ENCODE measurements at places on chromosomes 1 and 21.

DNA sequence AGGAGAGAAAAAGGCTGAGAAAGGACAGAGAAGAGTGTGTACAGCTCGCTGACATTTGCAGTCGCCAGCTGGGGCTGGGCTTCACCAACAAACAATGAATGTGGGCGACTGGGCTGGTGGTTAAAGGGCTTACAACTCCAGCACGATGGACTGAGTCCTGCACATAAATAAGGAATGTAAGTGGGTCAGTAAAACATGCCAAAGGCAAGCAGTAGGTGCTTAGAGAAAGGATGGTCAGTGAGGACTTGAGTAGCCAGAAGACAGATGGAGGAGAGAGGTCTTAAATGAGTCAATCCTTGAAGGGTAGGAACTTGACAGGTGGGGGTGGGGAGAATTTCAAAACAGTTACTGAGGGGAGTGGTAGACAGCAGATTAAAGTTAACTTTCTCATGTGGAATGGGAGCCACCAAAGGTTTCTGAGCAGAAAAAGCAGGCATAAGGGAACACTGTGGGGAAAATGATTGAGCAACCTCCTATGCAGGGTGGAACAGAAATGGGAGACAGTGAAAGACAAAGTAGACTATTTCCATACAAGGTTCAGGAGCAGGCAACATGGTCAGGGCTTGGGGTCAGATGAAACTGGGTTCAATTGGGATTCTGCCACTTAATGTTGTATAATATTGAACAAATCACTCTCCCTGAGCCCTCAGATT is 37.4 kb downstream of the GADD45A start:
- no peak for DNase-seq

- DNase-seq, result no peak
Measured at GRCh38 chr1:20390589-20391331, 95.2 kb downstream of the CAMK2N1 start.

DNA sequence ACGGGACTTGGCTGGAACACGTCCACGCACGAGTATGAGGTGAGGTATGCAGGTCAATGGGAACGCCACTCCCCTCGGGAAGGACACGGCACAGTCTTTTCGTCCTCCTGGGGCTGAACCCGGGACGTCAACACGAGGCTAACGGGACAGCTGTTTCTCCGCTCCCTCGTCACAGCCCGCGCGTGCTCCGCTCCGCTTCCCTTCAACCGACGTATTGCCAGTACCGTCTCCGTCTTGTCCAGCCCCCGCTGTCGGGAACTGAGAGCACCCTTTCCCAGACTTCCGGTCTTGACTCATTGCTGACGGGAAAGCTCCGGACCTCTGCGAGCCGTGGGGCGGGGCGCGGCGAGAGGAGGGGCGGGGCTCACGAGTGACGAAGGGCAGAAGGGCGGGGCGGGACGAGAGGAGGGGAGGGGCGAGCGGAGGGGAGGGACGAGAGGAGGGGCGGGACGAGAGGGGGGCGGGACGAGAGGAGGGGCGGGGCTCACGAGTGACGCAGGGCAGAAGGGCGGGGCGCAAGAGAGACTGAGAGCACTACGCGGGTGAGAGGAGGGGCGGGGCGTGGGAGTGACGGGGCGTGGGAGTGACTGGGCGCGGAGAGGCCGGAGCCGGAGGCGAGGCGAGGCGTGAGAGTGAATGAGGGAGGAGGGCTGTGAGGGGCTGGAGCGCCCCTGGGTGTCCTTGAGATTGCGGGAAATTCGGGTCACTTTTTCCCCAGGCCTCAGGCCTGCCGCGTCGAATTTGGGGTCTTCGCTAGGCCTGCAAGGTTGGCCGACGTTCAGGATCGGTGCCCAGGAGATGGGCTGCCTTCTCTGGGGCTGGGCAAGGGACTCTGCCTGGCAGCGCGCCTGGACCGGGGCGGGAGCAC is 22.2 kb upstream of the CFAP126 start:
- DNase-seq, result peak; percentile 85

DNA sequence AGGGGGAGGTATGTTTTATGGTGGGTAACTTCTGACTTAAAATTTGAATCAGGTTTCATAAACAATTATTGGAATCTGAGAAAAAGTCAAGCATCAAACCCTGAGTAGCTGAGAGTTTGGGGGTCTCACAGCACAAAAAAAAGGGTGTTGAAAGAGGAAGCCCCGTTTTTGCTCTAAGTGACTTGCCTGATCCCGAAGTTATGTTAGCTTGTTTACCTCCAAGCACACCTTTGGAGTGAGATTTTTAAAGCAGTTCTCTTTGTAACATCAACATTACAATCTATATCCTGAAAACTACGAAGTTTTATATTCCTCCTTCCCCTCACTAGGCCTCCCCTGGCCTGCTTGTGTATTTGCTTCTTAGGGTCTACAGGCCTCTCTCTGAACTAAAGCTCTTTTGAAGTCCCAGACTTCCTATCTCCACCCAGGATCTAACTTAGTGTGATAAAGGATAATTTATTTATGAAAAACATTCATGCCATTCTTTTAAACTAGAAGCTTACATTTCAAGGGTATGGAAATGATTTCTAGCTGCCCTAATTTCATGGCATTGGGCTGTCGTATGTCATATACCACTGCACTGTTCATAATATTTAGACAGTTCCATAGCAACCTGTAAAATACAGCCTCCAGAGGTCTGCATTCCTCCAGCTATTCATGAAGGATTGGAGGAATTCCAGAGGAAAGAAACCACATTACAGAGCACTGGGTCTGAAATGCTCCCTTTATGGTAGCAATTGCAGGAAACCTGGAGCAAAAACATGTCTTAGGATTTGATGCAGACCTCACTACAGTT is 36.1 kb upstream of the RGS1 start:
- DNase-seq, result no peak

DNA sequence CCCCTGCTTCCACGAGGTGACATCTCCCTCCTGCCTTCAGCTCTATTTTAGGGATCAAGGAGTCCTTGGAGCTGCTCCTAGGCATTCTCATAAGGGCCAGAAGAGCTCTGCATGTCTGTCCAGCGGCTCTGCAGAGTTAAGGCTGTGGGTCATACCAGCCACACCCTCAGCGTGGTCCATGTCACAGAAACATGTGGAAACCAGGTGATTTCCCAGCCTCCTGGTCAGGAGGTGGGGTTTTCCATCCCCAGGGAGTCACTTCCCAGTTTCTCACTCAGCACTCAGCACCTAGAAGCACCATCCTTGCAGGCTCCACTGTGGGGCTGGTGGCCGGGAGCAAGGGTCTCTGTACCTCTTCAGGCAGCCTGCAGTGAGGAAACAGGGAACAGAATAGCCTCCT is 1.4 kb upstream of the TNFRSF1B start:
- DNase-seq, result no peak

DNA sequence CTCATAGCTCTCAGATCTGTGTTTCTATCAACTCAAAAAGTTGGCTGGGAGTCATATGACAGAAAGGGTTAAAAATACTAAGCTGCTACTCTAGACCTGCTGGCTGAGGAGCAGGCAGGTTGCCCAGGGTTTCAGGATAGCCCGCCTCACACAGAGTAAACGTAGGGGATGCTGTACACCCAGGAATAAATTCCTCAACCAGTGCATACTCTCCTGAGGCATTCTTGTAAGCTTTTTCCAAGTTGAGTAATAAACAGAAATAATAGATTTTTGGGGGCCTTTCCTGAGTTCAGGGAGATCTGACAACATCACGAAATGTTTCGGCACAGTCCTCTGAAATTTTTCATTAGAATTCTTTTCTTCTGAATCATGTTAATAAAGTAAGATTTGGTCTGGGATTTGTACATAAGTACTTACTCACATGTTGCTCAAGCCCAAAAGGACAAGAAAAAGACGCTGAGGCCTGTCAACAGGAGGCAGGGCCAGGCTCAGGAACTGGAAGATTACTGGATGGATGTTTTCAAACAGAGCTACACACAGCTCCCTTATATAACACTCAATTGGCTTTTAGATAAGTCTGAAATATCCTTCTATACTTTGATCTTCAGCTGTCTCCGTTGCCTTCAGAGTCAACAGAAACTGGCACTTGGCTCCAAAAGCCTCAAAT is 41.0 kb downstream of the TGFBR3 start:
- no peak for DNase-seq

- DNase-seq, result no peak
Measured at GRCh38 chr1:27862671-27863537, 9.4 kb upstream of the THEMIS2 start.

DNA sequence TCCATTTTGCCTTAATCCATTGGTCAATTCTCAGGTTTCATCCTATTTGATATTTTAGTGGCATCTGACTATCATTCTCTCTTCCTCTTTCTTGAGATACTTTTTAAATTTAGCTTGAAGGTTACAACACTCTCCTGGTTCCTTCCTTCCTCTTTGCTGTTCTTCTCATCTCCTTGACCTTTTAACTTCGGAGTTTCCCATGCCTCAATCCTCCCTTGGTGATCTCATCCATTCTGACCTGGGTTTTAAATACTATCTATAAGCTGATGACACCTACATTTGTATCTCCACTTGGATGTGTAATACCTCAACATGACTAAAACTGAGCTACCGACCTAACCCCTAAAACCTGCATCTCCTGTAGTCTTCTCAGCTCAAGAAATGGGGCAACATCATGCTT is 4.8 kb upstream of the ZNF687 start:
- DNase-seq, result no peak

DNA sequence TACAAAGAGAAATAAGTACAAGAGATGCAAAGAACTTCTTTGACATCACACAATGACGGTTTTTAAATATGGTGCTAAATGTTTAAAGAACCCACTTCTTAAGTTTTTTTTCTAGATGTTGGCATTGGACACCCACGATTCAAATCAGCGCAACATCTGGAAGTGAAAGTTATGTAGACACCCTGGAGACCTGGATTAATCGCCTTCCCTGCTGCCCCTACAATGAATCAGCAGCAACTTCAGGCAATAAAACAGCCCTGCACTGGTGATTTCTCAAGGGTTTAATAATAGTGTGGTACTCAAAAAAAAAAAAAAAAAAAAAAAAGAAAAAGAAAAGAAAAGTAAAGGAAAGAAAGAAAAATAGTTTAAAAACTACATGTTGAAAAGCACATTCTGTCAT is 248.3 kb downstream of the NUF2 start:
- no peak for DNase-seq

GRCh38 chr1:34768856-34769255 is 9.3 kb downstream of the GJB4 start:
- DNase-seq, result no peak

DNA sequence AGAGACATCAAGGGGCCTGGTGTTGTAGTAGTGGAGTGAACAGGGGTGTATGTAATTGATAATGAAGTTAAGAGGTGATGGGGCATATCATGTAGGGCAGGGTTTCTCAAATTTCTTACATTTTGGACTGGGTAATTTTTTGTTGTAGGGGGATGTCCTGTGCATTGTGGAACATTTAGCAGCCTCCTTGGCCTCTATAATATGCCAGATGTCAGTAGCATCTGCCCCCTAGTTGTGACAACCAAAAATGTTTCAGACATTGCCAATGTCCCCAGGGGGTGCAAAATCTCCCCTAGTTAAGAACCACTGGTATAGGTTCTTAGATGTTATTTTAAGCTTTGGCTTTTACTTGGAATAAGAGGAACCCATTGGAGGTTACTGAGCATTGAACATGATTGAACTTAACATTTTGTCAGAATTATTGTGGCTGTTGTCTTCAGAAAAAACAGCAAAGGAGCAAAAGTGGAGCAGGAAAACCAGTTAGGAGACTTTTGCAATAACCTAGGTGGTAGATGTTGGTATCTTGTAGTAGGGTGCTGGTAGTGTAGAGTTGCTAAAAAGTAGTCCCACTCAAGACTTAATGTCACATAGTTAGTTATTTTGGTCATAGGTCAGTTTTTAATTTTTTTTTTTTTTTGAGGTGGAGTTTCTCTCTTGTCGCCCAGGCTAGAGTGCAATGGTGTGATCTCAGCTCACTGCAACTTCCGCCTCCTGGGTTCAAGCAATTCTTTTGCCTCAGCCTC is 6.2 kb downstream of the ZNF326 start:
- no peak for DNase-seq

DNA sequence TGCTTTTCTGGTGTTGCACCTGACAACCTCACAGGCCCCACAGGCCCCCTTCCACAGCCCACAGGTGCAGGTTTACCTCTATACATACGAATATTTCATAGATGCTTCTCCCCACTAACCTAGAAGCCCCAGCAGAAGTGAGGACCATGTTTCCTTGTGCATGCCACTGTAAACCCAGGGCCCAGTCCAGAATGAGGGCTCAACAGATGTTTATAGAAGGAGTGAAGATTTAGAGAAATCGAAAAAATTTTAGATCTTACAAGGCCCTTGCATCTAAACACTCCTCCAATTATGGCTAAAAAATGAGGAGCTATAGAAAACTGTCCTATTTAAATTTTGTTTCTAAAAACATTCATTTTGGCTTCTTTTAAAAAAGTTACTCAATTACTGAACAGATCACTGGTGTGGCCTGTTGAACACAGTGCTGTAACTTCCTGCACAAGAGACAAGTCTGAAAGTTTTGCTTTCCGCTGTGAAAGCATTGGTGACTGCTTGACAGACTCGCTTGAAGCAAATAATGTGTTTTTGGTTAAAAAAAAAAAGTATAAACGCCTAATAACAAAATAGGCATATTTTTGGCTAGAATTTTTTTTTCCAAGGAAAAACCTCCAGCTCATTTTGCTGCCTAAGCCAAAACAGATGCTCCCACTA is 1.2 kb downstream of the ABCB10 start:
- no peak for DNase-seq

DNA sequence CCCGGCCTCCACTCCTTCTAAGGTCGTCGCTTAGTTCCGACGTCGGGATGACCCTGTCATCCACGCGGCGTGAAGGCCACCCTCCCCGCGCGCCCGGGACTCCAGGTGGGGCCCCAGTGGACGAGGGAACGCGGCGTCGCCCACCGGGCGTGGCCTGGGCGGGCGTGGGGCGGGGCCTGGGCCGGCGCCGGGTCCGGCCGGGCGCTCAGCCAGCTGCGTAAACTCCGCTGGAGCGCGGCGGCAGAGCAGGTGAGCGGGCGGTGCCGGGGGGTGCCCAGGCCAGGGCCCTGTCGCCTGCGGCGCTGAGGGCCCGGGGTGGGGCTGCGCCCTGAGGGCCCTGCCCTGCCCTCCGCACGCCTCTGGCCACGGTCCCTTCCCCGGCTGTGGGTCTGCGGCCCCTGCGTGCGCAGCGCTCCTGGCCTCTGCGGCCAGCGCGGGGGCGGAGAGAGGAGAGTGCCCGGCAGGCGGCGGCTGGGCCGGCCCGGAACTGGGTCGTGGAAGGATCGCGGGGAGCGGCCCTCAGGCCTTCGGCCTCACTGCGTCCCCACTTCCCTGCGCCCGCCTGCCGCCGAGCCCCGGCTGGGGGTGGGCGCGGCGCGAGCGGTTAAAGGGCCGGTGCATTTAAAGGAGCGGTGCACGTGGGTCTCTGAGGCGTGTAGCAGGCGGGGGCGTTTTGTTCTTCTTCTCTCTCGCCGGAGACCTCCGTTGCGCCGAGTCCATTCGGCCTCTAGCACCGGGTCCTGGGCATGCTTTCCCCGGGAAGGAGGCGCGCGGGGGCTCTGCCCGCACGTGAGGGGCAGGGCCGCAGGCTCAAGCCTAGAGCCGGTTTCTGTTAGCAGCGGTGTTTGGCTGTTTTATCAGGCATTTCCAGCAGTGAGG is at the start of gene PSEN2:
Gene PSEN2, plus strand, starts transcription at position 216 of the 879 bp plus-strand sequence. CDS start 11,292 bp downstream, outside the sequence.
- peak; percentile 34 for DNase-seq

- no peak for DNase-seq
Measured at GRCh38 chr1:3630161-3630611, 5.4 kb downstream of the TPRG1L start.

GRCh38 chr1:50423670-50424000 is 392 bp upstream of the DMRTA2 start:
- no peak for DNase-seq
